ENCODE measurements at places on chromosomes 1 and 21.

GRCh38 chr1:183604038-183604808 is 14.0 kb upstream of the NCF2 start:
- no peak for DNase-seq

- DNase-seq: no peak
Observed at GRCh38 chr1:92756537-92756936, 28.4 kb downstream of the EVI5 start.

GRCh38 chr1:40385437-40386358 is 12.2 kb downstream of the SMAP2 start:
- DNase-seq: no peak

GRCh38 chr1:12518931-12519692 is 98.9 kb downstream of the DHRS3 start:
- no peak for DNase-seq

GRCh38 chr1:23122023-23122748 is 46.5 kb downstream of the LUZP1 start:
- DNase-seq: no peak

All from activated naive CD4-positive, alpha-beta T cell (primary cell).